ENCODE measurements at places on chromosomes 13 and 19.
A peak's percentile ranks its signal among the peaks of the same experiment; 100 is the strongest.

DNA sequence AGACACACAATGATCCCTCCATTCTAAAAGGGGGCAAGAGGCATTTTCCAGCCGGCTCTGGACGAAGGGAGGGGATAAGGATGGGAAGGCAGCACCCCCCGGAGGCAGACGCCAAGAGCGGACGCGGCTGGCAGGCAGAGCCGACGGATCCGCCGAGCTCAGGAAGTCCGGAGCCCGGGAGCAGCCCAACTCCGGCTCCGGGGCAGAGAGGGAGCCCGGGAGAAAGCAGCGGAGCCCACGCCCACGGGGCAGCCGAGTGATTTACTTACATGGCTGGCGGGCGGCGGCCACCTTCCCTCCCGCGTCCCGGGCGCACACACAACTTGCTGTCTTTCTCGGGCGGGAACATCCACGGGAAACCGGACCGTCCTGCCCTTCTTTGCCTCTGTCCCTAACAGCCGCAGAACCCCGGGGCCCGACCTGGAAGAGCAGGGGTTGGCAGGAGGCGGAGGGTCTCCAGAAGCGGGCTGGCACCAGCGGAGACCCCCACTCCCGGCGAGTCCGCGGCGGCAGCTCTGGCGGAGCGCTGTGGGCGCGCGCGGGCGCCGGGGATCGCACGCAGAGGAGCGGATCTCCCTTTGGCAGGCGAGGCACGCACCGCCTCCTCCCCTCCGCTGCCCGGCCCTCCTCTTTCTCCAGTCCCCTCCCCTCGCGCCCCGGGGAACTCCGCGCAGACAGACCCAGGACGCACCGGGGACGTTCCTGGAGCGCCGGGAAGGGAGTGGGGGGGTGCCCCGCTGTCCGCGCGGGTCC is at the start of gene LHFPL6:
TSS of gene LHFPL6 (minus strand) at position 580 of the 753 bp plus-strand sequence.
- peak; percentile 66 for DNase-seq

- DNase-seq, result no peak
These were observed 58.2 kb downstream of the POLR1D start for GRCh38 chr13:27679896-27680295.

DNA sequence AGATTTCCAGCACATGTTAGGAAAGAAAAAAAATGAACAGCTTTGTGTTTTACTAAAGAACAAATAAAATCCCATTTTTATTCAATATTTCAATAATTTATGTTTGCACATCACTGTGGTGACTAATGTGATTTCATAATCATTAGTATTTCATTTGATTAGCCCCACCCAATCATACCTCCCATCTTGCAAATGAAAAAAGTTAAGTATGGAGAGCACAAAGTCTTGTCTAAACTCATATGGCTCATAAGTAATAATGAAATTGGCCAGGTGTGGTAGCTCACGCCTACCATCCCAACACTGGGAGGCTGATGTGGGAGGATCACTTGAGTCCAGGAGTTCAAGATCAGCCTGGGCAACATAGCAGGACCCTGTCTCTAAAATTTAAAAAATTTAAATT is 3.8 kb downstream of the ZNF490 start:
- no peak for DNase-seq

DNA sequence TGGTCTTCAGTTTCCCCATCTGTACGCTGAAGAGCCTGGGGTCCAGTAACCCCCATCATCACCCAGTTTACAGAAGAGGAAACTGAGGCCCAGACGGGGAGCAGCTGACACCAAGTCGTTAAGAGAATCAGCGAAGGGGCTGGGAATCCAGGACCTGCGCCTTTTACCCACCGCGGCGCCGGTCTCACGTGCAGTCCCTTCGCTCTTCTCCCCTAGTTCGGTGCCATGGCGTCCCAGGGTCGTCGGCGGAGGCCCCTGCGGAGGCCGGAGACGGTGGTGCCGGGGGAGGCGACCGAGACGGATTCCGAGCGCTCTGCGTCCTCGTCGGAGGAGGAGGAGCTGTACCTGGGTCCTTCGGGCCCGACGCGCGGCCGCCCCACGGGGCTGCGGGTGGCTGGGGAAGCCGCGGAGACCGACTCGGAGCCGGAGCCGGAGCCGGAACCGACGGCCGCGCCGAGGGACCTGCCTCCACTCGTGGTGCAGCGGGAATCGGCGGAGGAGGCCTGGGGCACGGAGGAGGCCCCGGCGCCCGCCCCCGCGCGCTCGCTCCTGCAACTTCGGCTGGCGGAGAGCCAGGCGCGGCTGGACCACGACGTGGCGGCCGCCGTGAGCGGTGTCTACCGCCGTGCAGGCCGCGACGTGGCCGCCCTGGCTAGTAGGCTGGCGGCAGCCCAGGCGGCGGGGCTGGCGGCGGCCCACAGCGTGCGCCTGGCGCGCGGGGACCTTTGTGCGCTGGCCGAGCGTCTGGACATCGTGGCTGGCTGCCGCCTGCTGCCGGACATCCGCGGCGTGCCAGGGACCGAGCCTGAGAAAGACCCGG is 698 bp downstream of the BLOC1S3 start:
- peak; percentile 44 for DNase-seq

DNA sequence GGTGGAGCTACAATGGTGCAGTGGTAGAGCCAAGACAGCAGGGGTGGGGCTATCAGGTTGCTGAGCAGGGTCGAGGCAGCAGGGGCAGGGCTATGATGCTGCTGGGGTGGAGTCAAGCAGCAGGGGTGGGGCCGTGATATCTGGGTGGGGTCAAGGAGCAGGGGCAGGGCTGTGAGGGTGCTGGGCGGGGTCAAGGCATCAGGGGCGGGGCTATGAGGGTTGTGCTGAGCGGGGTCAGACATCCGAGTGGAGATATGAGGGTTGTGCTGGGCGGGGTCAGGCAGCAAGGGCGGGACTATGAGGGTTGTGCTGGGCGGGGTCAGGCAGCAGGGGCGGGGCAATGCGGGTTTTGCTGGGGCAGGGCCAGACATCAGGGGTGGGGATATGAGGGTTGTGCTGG is 14.7 kb downstream of the HCN2 start:
- DNase-seq, result no peak

Data from stimulated activated CD4-positive, alpha-beta T cell treated with anti-CD3 and anti-CD28 coated beads, Interleukin-4, amount 100 ng/mL, for 4 hours (primary cell).